ENCODE measurements at places on chromosomes 2 and 18.

DNA sequence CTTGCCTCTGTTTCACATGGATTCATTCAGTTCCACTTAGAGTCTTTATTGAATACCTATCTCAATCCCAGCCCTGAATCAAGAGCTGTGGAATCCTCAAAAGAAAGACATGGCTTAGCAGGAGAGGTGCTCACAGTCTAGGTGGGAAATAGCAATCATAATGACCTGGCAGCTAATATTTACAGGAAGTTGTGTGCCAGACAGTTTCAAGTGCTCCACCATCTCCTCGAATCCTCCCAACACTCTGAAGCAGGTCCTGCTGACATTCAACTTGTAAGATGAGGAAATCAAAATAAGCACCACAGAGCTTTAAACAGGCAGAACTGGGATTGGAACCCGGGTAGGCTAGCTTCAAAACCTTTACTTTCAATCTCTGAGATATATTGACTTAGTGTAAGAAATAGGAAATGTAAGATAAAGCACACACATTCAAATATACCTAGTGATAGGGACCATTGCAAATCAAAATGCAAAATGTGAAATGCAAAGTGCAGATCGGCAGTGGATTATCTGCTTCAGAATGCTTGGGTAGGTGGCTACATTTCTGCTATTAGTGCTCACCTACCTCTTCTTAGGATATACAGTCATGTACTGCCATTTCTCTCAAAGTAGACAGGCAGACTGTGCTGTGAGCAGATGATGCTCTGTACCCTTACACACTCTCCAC is 182.0 kb downstream of the PRKCE start:
- no peak for DNase-seq

- no peak for DNase-seq
Measured at GRCh38 chr2:174781996-174782395, 17.7 kb upstream of the CHRNA1 start.

GRCh38 chr2:70630761-70631160 is 77.1 kb upstream of the TGFA start:
- no peak for DNase-seq

DNA sequence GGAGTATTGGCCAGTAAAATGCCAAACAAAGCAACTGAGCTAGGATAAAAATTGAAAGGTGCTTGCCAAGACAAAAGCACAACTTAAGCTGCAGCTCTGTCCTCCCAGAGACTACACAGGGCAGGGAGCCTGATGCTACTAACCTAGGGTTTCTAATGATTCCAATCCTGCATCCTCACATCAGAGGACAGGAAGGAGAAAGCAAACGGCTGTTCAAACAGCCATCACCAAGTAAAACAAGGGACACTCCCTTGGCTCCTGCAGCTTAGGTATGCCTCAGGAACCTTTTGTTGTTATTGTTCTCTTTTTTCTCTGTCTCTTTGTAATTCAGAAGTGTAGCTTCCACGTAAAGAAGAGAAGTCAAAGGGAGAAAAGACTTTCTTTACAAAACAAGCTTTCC is 99.5 kb downstream of the TCF4 start:
- no peak for DNase-seq

DNA sequence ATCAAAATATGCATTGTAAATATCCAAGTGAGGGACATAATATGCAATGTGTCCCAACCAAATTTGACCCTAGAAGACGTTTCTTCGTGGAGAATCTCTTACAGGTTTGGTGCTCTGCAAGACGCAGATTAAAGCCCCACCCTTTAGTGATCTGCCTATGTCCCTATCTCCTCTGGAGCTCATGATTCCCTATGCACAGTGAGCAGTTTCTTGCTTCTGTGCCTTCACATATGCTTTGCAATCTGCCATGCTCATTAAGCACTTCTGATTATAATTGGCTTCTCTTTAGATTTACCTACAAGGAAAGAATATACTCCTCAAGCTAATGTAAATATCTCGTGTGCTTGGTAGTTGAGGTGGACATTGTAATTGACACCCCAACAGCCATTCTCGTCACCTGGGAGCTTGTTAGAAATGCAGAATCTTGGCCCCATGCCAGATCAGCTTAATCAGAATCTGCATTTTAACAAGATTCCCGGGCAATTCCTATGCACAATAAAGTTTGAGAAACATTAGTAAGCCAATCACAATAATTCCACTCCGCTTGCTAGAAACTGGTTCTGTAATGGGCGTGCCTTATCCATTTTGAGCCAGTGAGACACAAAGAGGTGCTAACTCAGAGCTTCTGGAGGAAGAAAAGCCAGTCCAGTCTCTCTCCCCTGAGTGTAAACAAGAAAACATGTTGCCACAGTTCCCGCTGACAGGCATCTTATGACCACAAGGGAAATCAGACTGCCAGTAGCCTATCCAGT is 2.8 kb upstream of the PUM2 start:
- no peak for DNase-seq

GRCh38 chr2:42791606-42792005 is 777 bp downstream of the HAAO start:
- no peak for DNase-seq

DNA sequence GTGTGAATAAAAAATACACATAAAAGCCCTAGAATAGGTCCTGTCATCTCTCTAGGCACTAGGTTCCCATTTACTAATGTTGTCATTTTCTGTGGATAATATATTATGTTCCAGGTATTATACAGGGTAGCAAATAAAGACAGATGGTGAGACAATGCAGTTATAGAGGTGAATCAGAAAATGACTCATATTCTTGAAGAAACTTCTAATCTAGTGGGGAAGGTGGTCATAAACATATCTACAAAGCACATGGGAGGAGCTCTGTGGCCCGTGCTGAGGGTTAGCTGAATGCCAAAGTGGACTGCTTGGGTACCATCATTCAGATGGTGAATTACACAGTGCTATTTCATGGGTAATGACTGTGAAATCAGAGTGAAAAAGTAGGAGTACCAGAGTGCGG is 700.9 kb downstream of the ERBB4 start:
- no peak for DNase-seq

- no peak for DNase-seq
Measured at GRCh38 chr2:56757884-56758545, 574.2 kb downstream of the CCDC85A start.

DNA sequence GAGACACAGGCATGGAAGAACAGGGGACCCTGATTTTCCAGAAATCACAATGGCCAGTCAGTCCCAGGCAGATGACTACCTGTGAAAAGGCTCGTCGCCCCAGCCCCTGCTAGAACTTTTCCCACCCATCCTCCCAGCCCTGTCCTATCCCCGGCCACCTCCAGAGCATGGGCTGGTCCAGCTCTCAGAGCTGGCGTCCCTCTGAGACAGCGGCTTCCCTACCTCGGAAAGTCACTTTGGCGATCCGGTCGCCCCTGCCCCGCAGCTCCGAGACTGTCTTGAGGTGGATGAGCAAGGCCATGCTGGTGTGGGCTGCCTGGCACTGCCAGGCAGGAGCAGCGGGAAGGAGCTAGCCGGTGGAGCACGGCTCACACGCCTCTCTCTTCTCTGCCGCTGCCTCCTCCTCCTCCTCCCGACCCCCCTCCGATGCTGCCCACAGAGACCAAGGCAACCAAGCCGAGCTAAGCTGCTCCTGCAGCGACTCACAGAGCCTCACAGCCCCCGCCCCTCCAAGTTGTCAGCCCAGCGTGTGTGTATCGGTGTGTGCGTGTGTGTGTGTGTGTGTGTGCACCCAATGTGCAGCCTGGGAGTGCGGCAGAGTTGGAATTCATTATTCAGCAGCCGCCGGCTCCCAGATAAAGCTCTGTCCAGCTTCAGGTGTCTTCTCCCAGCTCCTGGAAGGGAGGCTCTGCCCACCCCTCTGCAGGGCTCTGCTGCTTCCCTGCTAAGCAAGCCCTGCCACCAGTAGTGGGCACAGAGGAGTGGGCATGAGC is 80.5 kb upstream of the OTOF start:
- peak; percentile 1 for DNase-seq

DNA sequence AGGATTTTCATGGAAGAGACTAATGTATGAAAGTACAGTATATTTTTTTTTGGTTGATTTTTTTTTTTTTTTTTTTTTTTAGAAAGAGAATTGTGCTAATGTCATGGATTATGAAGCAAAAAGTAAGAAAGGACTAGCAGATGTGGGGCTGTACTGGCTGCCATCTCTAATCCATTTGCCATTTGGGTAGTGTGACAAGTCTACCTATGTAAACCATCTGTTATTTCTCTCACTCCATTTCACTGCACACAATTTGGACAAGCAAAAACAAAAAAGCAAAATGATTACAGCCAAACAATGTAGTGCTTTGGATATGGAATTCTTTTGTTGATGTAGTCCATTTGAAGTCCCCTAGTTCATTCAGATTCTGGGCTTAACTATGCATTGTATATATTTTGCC is 1355.4 kb downstream of the LRP1B start:
- no peak for DNase-seq

- DNase-seq: no peak
Measured at GRCh38 chr18:69949538-69949936, 1.9 kb upstream of the CD226 start.

DNA sequence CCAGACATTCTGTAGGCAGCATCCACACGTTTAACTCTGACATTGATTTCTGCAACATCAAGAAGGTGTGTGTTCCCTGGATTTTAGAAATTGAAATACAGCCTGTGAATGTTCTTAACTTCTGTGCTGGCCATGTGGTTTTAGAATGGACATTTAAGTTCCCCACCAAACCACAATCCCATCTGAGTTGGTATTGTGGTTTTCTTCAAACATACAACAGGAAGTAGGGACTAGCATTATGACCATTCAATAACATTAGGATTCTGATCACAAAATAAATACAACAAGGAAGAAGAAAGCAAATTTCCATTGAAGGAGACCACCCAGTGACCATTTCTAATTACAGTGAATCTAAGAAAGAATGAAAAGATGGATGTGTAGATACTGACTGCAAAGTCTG is 51.2 kb downstream of the MAP3K20 start:
- DNase-seq: no peak

DNA sequence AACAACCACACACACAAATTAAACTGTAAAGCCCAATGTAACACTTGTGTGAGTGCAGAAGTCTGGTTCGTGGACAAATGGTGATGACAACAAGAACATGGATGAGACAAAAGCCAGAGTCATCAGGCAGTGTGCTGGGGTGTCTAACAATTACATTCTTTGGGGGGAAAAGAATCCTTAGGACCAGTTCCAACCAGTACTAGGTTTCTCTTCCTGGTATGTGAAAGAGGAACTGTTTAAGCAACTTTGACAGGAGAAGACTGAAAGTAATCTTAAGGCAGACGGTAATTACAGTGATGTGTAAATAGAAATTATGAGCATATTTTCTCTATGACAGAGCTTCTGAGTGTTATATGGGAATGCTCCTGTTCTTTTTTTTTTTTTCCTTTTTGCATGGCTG is 133.4 kb downstream of the AFF3 start:
- DNase-seq: no peak

DNA sequence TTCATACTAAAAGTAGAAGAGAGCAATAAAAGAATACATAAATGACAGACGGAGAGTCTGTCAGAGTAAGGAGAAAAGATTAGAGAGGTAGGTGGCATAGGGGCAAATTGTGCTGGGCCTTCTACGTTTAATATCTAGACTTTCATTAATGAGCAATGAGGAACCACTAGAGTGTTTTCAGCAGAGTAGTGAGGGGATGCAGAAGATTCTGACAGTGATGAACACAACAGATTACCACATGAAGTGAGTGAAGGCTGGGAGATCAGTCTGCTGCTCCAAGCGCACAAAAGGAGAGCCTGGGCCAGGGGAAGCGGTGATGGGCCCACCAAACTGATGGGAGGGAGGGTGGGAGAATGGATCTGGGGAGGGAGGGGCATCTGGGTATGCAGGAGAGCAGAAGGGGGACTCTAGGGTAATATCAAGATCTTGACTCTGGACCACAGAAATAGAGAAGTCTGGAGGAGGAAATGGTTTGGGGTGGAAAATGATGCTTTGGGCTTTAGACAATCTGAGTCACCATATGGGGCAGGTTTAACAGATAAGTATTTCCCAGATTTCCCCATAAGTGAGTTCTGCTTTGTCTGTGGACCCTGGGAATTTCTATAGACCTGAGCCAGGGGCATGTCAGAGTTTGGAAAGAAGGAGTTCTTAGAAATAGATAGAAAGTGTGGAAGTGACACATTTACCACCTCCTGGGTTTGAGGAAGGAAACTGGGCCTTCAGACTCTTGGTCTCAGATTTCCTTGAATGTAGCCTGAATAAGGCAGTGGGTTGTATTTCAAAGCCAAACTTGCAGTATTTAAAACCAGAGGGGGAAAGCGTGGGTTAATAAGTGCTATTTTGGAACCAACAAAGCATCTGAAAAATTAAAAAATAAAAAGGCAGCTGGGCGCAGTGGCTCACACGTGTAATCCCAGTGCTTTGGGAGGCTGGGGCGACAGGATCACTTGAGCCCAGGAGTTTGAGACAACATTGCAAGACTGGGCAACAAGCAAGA is 15.0 kb upstream of the IL1A start:
- DNase-seq: no peak
